Endothelial cell (in vitro differentiated cells): ENCODE measurements at places on chromosomes 1 and 21.

DNA sequence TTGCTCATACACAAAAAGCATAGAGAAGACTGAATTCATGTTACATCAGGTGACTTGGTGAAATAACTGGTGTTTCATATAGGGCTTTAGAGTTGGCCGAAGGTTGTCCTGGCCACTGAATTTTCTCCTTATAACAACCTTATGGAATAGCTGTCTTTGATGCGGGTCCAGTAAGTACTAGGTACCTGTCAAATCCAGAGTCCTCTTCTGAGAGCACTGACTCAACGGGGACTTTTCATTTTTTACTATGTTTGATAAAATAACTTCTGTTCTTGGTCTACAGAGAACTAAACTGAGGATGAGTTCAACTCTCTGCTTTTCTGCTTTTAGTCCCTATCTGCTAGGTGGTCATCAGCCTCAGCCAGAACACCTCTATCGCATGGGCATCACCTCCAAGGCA, 76.1 kb upstream of the JAK1 start:
- DNase-seq: no peak

DNA sequence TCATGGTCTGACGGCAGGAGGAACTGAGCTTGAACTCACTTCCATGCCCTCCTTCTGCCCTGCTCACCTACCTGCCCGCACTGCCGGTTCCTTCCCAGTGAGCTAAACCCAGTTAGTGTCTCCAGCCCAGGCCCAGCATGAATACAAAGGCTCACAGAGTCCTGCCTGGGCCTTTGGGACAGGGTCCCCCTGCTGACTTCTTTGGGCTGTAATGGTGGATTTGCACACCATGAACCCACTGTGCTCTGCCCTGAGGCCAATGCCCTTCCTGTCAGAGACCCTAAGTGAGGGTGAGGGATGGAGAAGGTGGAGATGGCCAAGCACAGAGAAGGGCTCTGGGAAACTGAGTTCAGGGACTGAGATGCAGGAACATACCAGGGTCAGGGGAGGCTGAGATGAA, 153.4 kb downstream of the PCP4 start:
- no peak for DNase-seq

- no peak for DNase-seq
Measured at GRCh38 chr21:33642896-33643657, 776 bp downstream of the ITSN1 start.

DNA sequence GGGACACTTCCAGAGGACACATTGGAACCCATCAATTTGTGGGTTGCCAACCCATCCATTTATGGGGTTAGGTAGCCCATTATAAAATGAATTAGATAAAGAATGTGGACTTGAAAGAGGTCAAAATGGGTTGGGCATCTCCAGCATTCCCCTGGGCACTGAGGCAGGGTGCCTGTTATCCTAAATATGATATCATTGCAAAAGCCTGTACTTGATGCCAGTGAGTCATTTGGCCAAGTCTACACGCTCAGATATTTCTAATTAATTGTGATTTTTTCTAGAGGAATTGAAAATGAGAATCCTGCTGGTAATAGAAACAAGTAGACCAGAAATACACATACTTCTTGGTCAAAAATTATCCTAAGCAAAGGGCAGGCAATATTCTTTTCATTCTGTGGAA, 21.9 kb upstream of the NBL1 start:
- no peak for DNase-seq

GRCh38 chr1:198892065-198892464, 253.2 kb downstream of the PTPRC start:
- peak; percentile 9 for DNase-seq

- no peak for DNase-seq
Measured at GRCh38 chr1:2376261-2376741, 15.1 kb downstream of the MORN1 start.

DNA sequence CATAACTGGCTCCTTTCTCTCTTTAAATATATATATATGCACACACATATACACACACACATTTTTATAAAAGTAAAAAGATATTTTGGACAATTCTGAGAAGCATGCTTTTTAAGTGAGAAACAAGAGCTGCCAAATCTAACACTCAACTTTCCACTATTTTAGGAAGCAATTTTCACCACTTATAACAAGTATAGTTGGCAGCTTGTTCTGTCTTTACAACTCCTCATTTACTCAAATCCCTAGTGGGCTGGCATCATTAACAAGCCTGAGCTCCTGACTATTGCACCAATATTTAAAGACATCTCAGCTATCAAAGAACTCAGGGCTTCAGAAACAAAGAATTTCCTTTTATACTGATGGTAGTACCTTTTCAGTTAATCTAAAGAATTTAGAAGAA, 76.6 kb downstream of the RAB3GAP2 start:
- DNase-seq: no peak

GRCh38 chr1:193787061-193787460, 600.6 kb upstream of the B3GALT2 start:
- no peak for DNase-seq

DNA sequence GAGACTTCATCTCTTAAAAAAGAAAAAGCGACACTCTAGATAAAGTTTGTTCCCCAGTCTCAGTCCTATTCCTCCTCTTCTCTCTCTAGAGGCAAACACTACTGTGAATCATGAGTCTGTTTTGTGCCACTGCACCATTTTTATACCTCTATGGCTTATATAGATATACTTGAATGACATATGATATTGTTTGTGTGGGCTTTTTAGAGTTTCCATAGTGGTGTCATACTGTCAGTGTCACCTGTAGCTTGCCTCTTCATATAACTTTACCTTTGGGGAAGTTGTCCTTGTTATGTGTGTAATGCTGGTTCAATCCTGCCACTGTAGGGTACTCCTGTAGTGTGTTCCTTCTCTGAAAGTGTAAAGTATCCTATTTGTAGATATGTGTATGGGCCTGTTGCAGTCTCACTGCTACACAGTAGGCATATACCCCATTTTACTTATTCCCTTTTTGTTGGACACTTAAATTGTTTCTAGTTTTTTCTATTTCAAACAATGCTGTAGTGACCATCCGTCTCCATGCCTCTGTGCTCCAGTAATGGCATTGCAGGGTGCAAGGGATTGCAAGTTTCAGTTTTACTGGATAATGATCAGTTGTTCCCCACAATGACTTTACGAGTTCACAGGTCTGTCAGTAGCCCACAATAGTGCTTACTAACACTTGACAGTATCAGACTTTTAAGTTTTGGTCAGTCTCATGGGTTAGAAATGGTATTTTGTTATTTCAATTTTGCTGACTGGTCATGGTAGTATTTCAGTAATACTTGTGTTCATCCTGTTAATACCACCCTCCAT, 2.7 kb downstream of the PRMT2 start:
- DNase-seq: no peak

GRCh38 chr1:153921803-153922075, 1.0 kb downstream of the GATAD2B start:
- DNase-seq: no peak

DNA sequence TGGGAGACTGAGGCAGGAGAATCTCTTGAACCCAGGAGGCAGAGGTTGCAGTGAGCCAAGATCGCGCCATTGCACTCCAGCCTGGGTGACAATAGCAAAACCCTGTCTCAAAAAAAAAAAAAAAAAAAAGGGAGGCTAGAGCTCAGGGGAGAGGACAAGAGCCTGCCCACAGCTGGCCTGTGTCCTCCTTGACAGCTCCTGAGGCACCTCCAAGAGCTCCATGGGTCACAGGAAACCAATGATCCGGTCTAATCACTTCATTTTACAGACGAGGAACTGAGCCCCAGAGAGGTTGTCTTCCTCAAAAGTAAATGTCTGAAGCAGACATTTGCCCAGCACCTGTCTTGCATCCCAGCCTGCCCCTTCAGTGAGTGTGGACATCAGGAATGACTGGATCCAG, 49.4 kb downstream of the NID1 start:
- DNase-seq: no peak

- DNase-seq: no peak
Measured at GRCh38 chr21:32371913-32372314, 20.9 kb downstream of the URB1 start.

- no peak for DNase-seq
Measured at GRCh38 chr1:6349254-6349943, 44.2 kb downstream of the ACOT7 start.

DNA sequence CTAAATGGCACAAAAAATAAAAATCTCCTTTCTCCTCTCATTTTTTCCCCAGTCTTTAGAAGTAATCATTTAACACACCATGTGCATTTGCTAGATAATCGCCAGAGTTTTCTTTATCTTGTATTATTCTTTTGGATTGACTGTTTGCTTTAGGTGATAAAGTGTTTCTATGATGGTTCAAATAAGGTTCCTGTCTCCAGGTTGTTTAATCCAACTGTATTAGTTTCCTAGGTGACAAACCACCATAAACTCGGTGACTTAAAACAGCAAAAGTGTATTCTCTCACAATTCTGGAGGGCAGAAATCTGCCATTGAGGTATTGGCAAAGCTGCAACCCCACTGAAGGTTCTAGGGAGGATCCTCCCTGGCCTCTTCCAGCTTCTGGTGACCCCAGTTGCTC, 51.6 kb upstream of the B3GALT5 start:
- DNase-seq: no peak

GRCh38 chr1:17045634-17046333, 8.0 kb downstream of the SDHB start:
- no peak for DNase-seq

DNA sequence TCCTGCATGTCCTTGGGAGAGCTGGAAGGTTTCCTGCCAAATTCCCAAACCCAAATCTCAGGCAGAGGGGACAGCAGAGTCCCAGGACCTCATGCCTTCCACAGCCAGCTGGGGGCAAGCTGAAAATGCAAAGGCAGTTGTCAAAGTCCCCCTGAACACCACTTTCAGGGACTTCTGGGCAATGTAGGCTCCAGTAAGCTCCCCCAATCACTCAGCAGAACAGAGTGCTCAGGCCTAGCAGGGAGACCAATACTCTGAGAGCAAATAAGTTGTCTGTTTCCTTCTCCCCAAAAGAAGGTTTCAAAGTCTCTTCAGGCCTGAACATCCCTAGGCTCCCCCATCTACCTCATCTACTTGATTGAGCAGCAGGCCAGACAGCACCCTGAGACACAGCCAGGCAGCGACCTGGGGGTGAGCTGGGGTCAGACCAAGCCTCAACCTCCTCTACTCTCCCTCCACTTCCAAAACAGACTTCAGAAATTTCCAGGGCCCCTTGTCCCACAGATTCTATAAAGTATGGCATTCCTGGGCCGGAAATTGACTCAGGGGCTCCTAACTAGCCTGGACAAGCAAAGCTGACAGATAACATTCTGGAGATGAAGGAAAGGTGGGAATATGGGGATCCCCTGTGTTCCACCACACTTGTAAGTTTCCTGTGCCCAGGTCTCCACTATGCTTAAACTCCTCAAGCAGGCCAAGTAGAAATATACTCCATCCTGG, 1.9 kb downstream of the SLC9A1 start:
- DNase-seq: no peak

- DNase-seq: no peak
Measured at GRCh38 chr1:183043872-183044854, 20.9 kb downstream of the LAMC1 start.

- no peak for DNase-seq
Measured at GRCh38 chr21:45285266-45285931, 2.3 kb downstream of the POFUT2 start.

DNA sequence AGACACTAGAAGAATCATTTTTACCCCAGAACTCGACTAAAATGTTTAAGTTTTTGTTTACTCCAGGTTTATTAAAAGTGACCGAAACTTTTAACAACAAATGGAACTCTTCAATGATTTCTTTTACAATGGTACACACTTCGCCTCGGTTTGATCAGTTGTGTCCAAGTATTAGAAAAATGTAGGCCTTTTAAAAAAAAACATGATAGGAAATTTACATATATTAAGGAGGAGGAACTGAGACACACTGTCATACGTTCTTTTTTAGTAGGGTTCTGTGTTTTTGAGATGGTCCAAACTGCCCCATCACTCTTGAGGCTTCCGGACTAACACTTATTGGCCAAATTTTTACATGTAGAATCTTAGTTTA, 1.3 kb downstream of the PRDM2 start:
- DNase-seq: no peak

- no peak for DNase-seq
Measured at GRCh38 chr1:18198260-18198659, 90.7 kb downstream of the IGSF21 start.

- DNase-seq: no peak
Measured at GRCh38 chr1:103387898-103388297, 137.6 kb upstream of the RNPC3 start.

- DNase-seq: no peak
Measured at GRCh38 chr1:163205513-163205912, 2.8 kb upstream of the RGS5 start.

GRCh38 chr1:15328351-15329103, 81.2 kb upstream of the EFHD2 start:
- no peak for DNase-seq

DNA sequence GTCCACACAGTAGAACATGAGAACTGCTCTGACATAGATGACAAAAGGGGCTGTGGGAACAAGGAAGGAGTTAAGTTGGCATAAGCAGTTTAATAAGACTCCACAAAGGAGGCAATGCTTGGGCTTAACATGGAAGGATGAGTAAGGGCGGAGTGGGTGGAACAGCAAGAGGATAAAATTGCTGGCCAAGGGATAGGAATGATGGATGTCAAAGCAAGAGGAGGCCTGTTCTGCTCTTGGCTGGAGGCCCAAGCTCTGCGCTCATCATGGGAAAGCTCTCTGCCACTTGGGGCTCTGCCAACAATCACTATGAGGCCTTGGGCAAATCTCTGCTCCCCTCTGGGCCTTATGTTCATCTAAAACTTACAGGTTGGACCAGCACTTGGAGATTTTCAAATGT, 98.3 kb upstream of the CAMK1G start:
- no peak for DNase-seq

DNA sequence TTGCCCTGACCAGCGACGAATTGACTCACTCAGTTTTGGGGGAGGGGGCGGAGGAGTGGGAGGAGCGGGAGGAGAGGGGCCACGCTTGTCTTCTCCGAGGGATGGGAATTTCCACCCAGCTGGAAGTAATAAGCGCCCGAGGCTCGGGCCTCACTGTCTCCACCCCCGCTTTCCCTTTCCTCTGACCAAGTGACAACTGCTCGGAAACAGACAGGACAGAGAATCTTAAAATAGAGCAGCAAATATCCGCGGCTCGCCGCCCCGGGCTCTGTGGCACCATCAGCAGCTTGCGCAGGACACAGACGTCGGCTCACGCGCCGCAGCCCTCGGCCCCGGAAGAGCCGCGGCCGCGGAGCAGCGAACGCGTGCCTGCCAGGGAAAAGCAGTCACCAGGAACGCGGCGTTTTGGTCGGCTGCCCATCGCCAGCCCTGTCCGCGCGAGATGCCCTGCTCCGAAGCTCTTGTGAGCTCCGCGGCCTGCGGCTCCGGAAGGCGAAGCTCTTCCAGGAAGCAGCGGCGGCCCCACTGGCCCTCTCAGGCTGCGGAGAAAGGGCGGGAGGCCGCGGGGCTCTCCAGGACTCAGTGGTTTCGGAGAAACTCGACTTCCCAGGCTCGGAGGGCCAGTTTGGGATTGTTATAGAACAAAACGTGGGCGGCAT, 10.7 kb upstream of the RGS16 start:
- peak; percentile 69 for DNase-seq
